ENCODE measurements at places on chromosomes 2 and 18.
A peak's percentile ranks its signal among the peaks of the same experiment; 100 is the strongest.

DNA sequence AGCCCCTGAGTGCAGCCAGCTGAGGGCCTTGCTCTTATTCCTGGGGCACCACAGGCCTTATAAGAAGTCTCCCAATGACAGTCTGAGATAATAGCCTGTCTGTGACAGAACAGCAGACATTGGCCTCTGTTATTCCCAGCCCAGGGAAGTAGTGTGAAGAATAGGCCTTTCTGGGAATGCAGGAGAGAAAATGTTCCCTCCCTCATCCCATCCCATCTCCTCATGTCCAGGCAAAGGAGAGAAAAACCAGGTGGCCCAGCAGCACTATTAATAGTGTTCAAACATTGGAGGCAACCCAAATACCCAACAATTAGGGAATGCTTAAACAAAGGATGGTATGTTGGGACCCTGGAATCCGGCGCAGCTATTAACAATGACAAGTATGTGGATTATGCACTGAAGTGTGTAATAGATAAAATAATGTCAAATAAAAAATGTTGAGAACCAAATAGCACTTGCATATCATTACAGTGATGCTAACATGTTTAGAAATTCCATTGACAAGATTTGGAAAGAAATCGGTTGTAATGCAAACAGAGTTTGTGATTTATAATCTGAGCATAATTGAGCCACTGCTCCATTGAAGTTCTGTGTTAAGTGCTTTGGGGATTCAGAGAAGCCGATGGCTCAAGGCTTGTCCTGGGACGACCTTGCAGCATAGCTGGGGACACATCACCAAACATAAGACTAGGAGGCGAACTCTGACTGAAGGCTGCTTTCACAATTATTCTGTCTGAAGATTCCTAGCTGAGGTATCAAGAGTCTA, 69.3 kb downstream of the LBH start:
- no peak for DNase-seq

GRCh38 chr18:79727211-79727610, 47.6 kb downstream of the CTDP1 start:
- DNase-seq = no peak

- DNase-seq = no peak
These were observed 283.5 kb downstream of the MYCN start for GRCh38 chr2:16223841-16224177.

- no peak for DNase-seq
These were observed 222.1 kb downstream of the MTX2 start for GRCh38 chr2:176491172-176491904.

DNA sequence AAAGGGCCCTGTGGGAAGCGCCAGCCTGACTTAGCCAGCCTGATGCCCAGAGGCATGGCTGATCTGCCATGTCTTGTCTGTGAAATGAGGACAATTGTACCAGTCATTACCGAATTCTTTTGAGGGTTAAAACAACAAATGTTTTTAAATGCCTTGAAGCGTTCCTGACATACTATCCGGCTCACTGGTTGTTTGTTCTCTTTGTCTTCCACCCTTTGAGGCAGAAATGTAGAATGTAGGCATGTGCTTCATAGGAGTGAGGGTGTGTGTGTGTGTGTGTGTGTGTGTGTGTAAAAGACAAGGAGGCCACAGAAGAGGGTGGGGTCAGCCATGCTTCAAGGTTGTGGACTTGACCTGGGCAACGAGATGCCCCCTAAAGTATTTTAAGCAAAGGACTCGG, 35.5 kb downstream of the TGFBRAP1 start:
- no peak for DNase-seq

DNA sequence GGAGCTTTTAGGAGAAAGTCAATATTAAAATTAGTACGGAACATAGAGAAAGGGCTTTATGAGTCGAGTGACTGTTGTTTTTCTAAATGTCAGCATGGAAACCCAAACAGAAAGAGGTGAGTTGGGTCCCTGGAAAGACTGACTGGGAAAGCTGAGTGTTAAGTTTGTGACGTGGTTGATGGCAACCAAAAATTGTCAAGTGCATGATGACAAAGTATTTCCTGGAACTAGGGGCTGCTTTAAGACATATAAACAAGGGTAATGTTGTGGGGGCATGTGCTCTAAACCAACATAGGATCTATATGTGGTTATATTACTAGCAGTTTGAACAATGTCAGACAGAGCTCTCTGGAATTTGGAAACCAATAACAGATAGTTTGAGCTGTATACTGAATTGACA, 50.9 kb upstream of the GPD2 start:
- DNase-seq = no peak

DNA sequence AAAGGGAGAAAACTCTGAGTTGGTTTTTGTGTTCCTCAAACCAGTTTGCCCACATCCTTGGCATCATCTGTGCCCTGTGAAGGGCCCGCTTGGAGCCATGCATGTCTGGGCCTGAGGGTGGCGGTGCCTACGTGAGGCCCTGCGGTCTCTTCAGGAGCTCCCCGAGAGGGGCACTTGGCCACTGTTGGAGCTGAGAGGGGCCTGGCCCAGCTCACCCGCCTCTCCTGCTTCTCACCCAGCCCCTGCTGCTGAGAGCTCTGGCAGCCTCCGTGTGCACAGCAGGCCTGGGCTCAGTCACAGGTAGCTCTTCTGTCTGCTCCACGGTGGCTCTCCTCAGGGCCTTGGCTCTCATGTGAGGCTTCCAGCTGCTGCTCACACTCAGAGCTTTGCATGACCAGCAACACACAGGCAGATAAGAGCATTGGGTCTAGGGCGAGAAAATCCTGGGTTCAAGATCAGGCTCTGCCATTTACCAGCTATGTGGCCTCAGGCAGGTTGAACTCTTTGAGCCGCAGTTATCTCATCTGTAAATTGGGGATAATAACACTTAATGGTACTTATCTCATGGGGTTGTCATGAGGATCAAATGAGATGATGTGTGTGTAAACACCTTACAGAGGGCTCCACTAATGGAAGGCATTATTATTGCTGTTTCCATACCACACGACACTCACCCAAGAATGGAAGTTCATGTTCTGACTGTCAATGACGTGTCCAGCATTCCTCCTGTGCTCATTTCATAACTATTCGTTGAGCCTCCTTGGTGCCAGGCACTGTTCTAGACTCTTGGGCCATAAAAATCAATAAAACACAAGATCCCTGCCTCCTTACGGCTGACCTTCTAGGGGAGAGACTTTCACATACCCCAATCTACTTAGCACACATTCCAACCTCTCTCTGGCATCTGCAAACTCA, 41.6 kb upstream of the PLB1 start:
- DNase-seq = no peak

GRCh38 chr2:105127289-105127915, 89.5 kb downstream of the MRPS9 start:
- DNase-seq = no peak

- DNase-seq = no peak
These were observed 941.1 kb upstream of the FANCL start for GRCh38 chr2:59182249-59182648.

DNA sequence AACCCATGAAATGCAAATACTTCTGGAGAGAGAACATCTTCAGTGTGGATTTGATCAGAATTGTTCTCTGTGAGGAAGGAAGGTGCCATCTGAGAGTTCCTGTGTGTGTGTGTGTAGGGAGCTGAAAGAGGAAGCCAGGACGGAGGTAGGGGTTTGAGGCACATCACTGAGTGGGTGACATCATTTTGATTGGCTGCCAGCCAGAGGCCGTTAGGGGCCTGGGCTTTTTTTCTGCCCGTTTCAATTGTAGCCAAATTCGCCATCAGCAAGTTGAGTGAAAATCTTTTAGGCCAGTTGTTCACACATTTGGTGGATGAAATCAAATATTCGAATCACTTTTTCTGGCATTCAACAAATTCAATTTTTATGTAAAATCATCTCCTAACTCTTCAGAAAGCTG, 48.9 kb downstream of the TSN start:
- DNase-seq = no peak

GRCh38 chr2:210496512-210496911, 20.0 kb upstream of the LANCL1 start:
- DNase-seq = no peak

DNA sequence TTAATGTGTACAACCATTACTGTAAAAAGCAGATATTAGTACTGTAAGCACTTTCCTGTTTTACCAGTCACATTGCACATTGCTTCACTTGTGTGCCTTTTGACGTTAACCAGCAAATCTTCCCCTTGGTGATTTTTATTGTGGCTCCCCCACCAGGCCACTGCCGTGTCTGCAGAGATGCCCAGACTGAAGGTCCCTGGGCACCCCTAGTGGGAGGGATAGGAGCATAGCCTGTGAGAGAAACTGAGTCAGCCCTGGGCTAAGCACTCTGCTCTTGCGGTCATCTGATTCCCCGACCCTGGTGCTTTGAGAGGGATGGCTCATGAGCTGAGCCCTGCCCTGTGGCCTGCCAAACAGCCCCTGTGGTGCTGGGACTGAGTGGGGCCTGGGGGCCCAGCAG, 73.4 kb downstream of the INPP4A start:
- no peak for DNase-seq

- no peak for DNase-seq
These were observed 25.1 kb upstream of the ATRAID start for GRCh38 chr2:27186613-27187345.

DNA sequence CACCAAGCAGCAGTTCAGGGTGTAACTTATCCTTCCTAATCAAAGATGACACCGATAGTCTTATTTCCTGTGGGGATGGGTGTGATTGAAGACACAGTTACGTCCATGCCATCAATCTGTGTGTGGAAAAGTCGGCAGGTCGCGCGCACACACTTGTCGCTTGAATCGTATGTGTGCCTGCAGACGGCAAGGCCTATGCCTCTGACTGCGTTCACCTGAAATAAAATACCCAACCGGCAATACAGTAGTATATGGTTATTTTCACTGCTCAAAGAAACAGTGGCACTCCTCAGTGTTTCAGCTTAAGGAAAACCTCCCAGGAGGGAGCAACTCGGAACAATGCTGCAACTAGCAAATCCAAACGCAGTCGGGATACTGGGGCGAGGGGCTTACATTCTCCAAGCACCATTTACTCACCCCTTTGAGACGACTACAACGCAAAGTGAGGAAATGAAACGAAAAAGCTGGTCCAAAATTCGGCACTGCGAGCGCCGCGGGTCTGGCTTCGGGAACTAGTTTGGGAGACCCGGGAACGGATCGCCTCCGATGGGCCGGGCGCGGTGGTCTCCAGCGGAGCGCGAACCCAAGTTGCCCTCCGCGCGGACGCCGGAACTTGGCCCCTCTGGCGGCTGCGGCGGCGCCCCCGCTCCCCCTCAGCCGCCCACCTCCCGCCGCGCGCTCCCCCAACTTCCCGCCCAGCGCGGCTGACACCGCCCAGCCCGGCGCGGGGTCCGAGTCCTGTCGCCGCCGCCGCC, 675 bp downstream of the PRKD3 start:
- DNase-seq = peak; percentile 38

GRCh38 chr2:441258-442022, 153.5 kb upstream of the ALKAL2 start:
- no peak for DNase-seq

GRCh38 chr2:98463988-98464771, 19.5 kb downstream of the INPP4A start:
- no peak for DNase-seq

- DNase-seq = no peak
These were observed 202.9 kb upstream of the RAB12 start for GRCh38 chr18:8406186-8406867.

GRCh38 chr2:170878066-170878465, 51.0 kb upstream of the GORASP2 start:
- no peak for DNase-seq

DNA sequence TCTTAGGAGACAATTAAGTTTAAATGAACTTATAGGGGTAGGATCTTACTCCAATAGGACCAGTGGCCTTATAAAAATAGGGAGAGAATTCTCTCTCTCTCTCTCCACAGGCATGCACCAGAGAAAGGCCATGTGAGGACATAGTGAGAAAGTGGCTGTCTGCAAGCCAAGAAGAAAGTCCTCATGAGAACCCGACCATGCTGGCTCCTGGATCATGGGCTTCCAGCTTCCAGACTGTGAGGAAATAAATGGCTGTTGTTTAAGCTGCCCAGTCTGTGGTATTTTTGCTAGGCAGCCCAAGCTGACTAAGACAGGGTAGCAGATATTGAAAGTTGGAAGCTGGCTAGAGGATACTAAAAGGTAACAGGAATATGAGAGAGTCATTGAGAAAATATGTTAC, 454.0 kb downstream of the NBAS start:
- DNase-seq = no peak

GRCh38 chr2:27351802-27352598, 4.6 kb downstream of the GTF3C2 start:
- no peak for DNase-seq

DNA sequence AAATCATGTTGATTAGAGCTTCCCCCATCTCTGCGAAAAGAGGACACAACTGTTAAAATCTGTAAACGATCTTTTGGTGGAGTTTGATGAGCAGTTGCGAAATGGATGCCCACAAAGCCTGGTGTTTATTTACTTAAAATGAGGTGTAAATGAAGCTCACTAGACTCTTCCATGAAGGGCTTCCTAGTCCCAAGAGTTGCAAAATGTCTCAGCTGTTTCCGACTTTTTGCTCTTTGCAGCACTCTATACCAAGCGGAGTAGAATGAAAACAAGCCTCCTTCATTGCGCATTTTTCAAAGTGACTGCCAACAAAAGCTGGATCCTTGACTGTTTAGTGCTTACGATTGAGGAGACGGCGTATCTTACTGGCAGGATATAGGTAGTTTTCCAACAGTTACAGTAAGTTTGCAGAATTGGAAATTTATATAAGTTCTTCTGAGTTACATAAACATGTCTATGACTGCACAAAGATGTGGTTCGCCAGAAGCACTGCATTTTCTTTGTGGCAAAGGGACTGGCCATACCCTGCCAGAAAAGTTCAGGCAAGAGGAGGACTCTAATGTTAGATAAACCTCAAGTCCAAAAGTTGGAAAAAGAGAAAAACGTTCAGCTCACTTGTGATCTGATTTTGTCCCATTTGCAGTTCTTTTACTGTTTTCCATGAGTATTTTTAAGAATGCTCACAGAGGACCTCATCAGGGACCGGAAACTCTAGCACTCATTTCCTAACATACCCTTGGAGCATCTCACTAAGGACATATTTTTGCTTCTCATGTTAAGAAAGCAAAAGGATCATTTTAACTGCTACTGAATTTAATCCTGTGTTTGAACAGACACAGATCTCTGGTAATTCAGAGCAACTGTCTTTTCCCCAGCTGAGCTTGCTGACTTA, 42.7 kb downstream of the COLEC12 start:
- no peak for DNase-seq

DNA sequence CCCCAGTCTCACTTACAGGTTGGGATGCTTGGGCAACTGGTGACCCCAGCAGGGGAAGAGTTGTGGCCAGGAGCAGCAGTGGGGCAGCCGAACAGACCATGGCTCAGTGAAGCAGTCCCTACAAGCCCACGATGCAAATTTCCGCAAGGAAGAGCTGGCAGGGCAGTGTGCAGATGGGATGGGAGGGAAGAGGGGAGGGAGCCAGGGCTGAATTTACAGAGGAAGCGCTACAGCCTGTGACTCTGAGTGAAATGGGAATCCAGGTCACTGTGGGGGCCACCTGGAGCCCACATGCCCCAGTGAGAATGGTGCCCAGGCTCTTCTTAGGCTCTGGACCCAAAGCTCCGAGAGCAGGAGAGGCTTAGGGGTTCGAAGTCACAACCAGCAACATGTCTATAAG, 27.0 kb upstream of the SELENOI start:
- no peak for DNase-seq
